ENCODE measurements at places on chromosomes 3 and 15. TPM values are rescaled to one million over a fixed set of nuclear protein-coding genes. Genes with fewer than 3 reads are reported as not detected.

DLEC1 gene
- total RNA-seq, result 0.67 TPM

CNTN4 gene
- total RNA-seq, result 5.4 TPM

GOLGA8M gene
- total RNA-seq, result not detected

FOXB1 gene
- total RNA-seq, result not detected

PRSS50 gene
- total RNA-seq, result not detected

VGLL3 gene
- 5.0 TPM for total RNA-seq

GRCh38 chr3:128173849-128174248 is 20.6 kb downstream of the EEFSEC start:
- no peak overlapping the region for H3K27ac ChIP-seq
- H3K4me3 ChIP-seq, result no peak overlapping the region
- no peaks in the 10 kb centered on the region for H3K4me1 ChIP-seq
- no peak for DNase-seq
- H3K36me3 ChIP-seq, result no peaks in the 10 kb centered on the region
- H3K27me3 ChIP-seq, result no peaks in the 10 kb centered on the region

DNA sequence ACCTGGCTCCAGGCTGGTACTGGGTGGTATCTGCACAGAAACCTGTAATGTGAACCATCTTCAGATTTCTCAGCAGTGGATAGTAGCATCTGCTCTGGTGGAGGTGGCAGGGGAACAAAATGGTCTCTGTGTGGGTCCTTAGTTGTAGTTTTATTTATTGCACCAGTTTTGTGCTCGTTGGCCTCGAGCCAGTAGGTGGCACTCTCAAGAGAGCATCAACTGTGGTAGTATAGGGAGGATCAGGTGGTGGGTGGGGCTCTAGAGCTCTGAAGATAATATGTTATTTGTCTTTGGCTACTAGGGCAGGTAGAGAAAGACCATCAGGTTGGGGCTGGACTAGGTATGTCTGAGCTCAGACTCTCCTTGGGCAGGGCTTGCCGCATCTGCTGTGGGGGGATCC is 254.0 kb upstream of the GPR149 start:
- DNase-seq, result no peak
- no peak overlapping the region for H3K4me3 ChIP-seq
- H3K27ac ChIP-seq, result no peak overlapping the region
- no peaks in the 10 kb centered on the region for H3K36me3 ChIP-seq
- H3K27me3 ChIP-seq, result no peaks in the 10 kb centered on the region
- H3K4me1 ChIP-seq, result no peaks in the 10 kb centered on the region

DNA sequence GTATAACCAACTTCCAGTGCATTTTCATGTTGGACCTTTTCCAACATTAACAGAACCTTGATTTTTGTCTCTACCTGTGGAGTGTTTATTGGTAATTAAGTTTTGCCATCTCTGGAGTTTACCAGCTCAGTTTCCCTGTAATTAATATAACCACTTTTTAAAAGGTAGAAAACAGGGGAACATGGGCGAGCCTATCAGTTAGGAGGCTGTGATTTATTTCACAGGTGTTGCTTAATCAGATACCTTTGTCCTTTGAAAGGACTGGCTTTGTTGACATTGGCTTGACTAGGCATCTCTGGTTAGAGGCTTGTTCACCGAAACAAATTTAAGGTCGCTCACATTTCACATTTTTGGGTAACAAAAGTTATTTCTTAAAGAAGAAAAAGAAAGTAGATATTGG is 622 bp downstream of the NAALADL2 start:
- H3K36me3 ChIP-seq, result no peaks in the 10 kb centered on the region
- peak overlapping the region; percentile 20 for H3K4me3 ChIP-seq
- no peaks in the 10 kb centered on the region for H3K4me1 ChIP-seq
- no peak for DNase-seq
- peak overlapping the region; percentile 32 for H3K27ac ChIP-seq

DNA sequence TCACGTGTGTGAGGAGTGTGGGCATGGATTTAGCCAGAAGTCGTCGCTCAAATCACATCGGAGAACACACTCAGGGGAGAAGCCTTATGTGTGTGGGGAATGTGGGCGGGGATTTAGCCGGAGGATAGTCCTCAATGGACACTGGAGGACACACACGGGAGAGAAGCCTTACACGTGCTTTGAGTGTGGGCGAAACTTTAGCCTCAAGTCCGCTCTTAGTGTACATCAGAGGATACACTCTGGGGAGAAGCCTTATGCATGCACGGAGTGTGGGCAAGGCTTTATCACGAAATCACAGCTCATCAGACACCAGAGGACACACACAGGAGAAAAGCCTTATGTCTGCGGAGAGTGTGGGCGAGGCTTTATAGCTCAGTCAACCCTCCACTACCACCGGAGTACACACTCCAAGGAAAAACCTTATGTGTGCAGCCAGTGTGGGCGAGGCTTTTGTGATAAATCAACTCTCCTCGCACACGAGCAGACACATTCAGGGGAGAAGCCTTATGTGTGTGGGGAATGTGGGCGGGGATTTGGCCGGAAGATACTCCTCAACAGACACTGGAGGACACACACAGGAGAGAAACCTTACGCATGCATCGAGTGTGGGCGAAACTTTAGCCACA is 28.1 kb downstream of the ZNF589 start:
- H3K4me1 ChIP-seq, result no peaks in the 10 kb centered on the region
- no peak overlapping the region for H3K4me3 ChIP-seq
- peak overlapping the region; percentile 89 for H3K27ac ChIP-seq
- no peaks in the 10 kb centered on the region for H3K27me3 ChIP-seq

DNA sequence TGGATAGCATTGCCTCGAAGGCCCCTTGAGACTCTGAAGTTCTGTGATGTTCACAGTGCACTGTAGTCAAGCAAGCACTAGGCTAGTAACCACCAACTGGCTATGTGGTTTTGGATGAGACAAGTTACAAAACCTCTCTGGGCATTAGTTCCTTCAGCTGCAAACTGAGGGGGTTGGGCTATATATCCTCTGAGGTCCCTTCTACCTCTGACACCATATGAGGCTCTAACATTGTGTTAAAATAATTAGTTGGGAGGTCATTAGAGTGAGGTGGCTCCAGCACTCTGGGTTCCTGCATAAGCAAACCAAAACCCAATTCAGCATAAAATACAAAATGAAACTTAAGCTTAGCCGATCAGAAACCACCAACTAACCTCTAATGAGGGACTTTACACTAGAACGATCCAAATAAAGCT is 209.5 kb upstream of the LRRN1 start:
- no peak overlapping the region for H3K4me3 ChIP-seq
- no peaks in the 10 kb centered on the region for H3K4me1 ChIP-seq
- no peaks in the 10 kb centered on the region for H3K36me3 ChIP-seq
- H3K27ac ChIP-seq, result no peak overlapping the region
- H3K27me3 ChIP-seq, result no peaks in the 10 kb centered on the region
- DNase-seq, result no peak

- H3K27me3 ChIP-seq, result no peaks in the 10 kb centered on the region
- H3K4me3 ChIP-seq, result no peak overlapping the region
- no peak for DNase-seq
- H3K4me1 ChIP-seq, result no peaks in the 10 kb centered on the region
- H3K27ac ChIP-seq, result no peak overlapping the region
Measured at GRCh38 chr15:100972975-100973350, 53.8 kb downstream of the LRRK1 start.

- H3K27me3 ChIP-seq, result no peaks in the 10 kb centered on the region
- no peaks in the 10 kb centered on the region for H3K4me1 ChIP-seq
- H3K27ac ChIP-seq, result no peak overlapping the region
- H3K4me3 ChIP-seq, result no peak overlapping the region
- H3K36me3 ChIP-seq, result no peaks in the 10 kb centered on the region
Measured at GRCh38 chr15:90981681-90982080, 12.7 kb downstream of the PRC1 start.

DNA sequence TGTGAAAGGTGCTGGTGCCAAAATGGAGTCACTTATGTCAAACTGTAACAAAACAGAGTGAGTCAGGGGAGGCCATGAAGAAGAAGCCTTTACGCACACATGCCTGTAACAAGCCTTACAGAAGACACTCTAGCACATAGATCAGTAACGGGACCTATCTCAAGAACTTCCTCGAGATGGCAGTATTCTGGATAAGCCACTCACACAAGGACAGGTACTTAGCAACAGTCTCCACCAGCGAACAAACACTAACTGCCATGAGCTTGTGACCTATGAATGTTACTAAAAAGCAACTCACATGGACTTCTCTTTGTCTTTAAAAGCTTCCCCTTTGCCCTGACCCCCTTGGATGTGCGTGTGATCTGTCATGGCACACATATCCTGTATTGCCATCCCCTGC is 235.1 kb downstream of the CD47 start:
- DNase-seq, result no peak
- H3K4me3 ChIP-seq, result no peak overlapping the region
- no peaks in the 10 kb centered on the region for H3K4me1 ChIP-seq
